HFFc6 (cell line): ENCODE measurements at places on chromosomes 12 and 14. TPM values are rescaled to one million over a fixed set of nuclear protein-coding genes. Genes with fewer than 3 reads are reported as not detected.
A peak's percentile ranks its signal among the peaks of the same experiment; 100 is the strongest.

GRCh38 chr12:33825986-33826602, 196.2 kb upstream of the ALG10 start:
- no peak overlapping the region for H3K4me3 ChIP-seq
- no peak overlapping the region for H3K27ac ChIP-seq
- H3K36me3 ChIP-seq = no peaks in the 10 kb centered on the region
- no peaks in the 10 kb centered on the region; the same call in 1 of the 2 replicates for H3K27me3 ChIP-seq

DNA sequence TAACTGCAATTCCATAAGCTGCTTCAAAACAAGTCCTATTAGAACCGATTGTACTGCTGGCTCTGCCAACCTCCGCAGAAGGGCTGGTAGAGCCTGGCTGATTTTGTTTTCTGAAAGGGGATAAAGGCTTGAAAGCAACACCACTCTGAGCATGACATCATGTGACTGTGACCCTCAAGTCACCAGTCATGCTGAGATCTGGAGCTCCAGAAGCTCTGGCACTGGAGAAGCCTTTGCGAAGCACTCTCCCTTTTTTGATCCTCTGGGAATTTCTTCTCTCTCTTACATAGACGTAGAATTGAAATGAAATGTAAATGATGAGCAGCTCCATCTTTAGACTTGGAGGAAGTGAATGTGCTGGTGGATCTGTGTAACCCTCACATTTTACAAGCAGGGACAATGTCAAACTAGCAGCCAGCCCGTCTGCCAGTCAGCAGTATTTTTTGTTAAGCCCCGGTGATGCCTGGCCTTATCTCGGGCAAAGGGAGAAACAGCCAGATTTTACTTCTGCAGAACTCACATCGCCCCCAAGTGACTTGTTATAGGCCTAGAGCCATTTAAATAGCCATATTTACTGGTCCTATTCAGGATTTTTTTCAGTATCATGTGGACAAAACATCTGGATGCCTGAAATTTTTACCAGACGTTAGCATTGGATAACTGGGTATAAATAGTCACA, 112.1 kb upstream of the NPAS3 start:
- no peak for DNase-seq
- no peaks in the 10 kb centered on the region; the same call in 1 of the 2 replicates for H3K27me3 ChIP-seq
- peak overlapping the region; percentile 10; the same call in 1 of the 2 replicates for H3K27ac ChIP-seq
- H3K4me3 ChIP-seq = peak overlapping the region; percentile 6; the same call in 1 of the 2 replicates

DNA sequence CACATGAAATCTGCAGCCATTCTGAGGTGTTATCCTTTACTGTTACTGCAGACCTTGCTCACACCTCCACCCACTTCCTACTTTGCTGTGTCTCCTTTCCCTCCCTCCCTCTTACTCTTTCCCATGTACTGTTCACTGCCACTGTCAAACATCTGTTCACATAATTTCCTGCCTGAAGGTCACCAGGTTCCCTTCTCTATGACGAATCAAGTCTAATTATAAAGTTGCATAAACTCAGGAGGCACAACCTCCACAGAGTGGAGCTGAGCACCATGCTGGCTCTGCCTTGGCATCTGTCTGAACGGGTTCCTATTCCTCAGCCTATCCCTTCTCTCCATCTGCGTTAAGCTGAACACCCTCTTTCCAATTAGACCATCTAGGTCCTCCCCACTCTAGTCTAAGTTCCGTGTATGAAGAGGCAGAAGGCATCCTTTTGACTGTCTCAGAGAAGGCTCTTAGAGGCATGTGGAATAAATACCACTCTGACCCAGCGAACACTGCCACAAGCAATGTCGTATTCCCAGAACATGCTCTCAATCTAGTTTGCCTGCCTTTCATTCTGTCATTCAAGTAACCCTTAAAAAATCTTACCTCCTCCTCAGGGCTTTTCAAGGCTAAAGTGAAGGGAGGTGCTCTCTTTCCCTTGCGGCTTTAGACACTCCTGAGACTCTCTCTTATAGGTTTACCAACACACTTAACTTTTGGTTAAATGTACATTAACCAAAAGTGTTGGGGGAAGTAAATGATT, 48.7 kb downstream of the ACADS start:
- H3K27me3 ChIP-seq = peaks cover 1% of the 10 kb centered on the region; the same call in 1 of the 2 replicates
- H3K27ac ChIP-seq = no peak overlapping the region
- H3K4me1 ChIP-seq = peaks cover 6% of the 10 kb centered on the region
- H3K36me3 ChIP-seq = peaks cover 7% of the 10 kb centered on the region; the same call in 1 of the 2 replicates
- no peak for DNase-seq

DNA sequence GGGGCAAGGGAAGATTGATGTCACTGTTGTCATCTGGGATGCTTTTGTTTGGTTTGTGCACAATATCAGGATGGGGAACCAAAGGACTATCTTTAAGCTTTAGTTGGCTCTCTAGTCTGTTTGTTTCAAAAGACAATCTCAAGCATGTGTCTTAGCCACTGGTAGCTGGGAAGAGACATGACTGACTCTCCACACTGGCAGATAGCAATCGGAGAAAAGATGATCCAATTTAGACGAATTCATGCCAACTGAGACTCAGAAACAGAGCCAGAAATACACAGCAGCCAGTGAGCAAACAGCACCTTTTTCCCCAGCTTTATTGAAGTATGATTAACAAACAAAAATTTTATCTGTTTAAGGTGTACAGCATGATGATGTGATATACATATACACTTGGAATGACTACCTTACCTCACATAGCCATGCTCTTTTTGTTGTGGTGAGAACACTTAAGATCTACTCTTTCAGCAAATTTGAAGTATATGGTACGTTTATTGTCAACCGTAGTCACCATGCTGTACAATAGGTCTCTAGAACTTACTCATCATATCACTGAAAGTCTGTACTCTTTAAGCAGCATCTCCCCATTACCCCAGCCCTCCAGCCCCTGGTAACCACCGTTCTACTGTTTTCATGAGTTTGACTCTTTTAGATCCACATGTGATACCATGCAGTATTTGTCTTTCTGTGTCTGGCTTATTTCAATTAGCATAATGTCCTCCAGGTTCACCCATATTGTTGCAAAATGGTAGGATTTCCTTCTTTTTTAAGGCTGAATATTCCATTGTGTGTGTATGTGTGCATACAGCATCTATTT, 50.6 kb downstream of the DUSP16 start:
- no peaks in the 10 kb centered on the region for H3K36me3 ChIP-seq
- H3K4me3 ChIP-seq = no peak overlapping the region
- peaks cover 3% of the 10 kb centered on the region for H3K4me1 ChIP-seq
- no peak overlapping the region for H3K27ac ChIP-seq
- H3K27me3 ChIP-seq = no peaks in the 10 kb centered on the region

DNA sequence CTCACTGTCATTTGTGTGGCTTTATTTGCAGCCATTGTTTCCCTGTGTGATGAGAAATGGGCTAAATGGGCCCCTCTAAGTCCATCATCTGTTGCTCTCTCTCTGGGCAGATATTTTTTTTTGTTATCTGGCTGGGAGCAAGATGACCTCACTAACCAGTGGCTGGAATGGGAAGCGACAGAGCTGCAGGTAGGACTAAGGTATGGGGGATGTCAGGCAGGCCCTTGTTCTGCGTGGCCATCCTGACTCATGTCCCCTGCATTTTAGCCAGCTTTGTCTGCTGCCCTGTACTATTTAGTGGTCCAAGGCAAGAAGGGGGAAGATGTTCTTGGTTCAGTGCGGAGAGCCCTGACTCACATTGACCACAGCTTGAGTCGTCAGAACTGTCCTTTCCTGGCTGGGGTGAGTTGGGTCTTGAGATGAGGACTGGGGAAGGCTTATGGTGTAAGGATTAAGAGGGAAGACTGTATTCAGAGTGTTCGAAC, 1.3 kb downstream of the MARS1 start:
- DNase-seq = peak; percentile 37
- H3K27me3 ChIP-seq = peaks cover 2% of the 10 kb centered on the region; the same call in 1 of the 2 replicates
- peak overlapping the region; percentile 85 for H3K27ac ChIP-seq
- peaks cover 33% of the 10 kb centered on the region for H3K36me3 ChIP-seq
- H3K4me3 ChIP-seq = peak overlapping the region; percentile 97
- H3K4me1 ChIP-seq = peaks cover 18% of the 10 kb centered on the region

DNA sequence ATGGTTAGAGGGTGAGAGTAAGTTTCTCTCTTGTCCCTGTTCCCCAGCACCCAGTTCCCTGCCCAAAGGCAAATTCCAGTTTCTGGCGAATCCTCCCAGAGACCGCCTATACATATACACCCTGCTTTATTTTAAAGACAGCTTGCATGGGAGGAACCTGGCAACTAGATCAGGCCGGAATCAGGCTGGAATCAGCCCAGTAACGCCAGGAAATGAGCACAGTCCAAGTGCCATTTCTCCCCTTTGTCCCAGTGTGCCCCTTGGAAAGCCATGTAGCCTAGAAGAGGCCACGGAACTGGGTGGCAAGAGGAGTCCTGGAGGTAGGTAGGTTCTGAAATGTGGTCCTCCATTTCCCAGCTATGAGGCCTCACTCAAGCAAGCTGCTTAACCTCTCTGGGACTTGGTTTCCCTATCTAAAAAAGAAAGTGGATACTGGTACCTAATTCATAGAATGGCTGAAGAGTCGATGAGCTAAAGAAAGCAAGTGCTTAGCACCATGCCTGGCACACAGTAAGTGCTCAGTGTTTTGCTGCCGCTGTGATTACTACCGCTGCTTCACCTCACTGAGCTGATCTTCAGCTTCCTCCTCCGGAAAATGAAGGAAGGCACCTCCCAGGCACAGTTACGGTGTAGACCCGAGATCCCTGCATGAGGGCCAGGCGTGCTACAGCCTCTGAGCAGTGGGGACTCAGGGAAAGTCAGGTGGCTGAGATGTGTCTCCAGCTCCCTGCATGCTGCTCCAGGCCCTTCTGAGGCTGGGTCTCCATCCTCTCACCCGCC, 36.4 kb downstream of the PITPNM2 start:
- H3K36me3 ChIP-seq = no peaks in the 10 kb centered on the region
- H3K4me3 ChIP-seq = no peak overlapping the region
- H3K27me3 ChIP-seq = peaks cover 16% of the 10 kb centered on the region; the same call in 1 of the 2 replicates
- peaks cover 45% of the 10 kb centered on the region for H3K4me1 ChIP-seq

DNA sequence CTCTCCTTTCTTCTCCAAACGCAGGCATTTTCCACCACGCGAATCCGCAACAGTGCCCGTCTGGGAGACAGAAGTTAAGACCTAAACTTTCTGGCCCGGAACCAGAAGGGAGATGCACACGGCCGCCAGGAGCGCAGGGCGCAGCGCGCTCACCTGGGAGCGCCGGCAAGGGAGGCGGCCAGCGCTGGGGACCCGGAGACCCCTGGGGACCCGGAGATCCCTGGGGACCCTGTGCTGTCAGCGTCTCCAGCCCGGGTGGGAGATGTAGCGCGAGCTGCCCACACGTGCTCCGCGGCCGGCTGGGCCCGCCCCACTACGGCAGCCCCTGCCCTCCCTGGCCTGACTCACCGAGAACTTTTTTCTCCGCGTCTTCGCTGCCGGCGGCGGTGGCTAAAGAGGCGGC, 620 bp downstream of the YBX3 start:
- peaks cover 7% of the 10 kb centered on the region for H3K27me3 ChIP-seq
- H3K27ac ChIP-seq = peak overlapping the region; percentile 100
- DNase-seq = peak; percentile 48
- H3K4me3 ChIP-seq = peak overlapping the region; percentile 98
- H3K36me3 ChIP-seq = peaks cover 5% of the 10 kb centered on the region; the same call in 1 of the 2 replicates

DNA sequence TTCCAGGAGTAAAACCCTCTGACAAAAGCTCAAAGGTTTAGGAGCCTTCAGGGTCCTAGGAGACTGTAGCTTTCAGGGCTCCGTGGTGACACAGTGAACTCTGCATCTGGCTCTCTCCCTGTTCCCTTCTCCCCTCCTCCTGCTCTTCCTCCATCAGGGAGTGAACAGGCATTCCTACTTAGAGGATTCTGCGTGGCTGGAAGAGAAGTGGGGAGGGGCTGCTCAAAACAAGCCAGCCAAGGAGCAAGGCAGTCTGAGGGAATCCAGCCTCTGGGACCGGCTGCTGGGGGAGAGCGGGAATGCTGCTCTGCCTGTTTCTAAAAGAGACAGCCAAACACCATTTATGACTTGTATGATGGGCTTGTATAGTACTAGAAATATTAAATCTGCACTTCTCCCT, 49.5 kb downstream of the RBMS2 start:
- H3K4me1 ChIP-seq = peaks cover 34% of the 10 kb centered on the region
- H3K36me3 ChIP-seq = peaks cover 24% of the 10 kb centered on the region
- DNase-seq = no peak
- H3K4me3 ChIP-seq = no peak overlapping the region

GRCh38 chr12:12624498-12624992, 12.9 kb downstream of the CREBL2 start:
- peaks cover 2% of the 10 kb centered on the region; the same call in 1 of the 2 replicates for H3K27me3 ChIP-seq
- H3K4me3 ChIP-seq = no peak overlapping the region
- peaks cover 19% of the 10 kb centered on the region for H3K4me1 ChIP-seq
- DNase-seq = no peak

DNA sequence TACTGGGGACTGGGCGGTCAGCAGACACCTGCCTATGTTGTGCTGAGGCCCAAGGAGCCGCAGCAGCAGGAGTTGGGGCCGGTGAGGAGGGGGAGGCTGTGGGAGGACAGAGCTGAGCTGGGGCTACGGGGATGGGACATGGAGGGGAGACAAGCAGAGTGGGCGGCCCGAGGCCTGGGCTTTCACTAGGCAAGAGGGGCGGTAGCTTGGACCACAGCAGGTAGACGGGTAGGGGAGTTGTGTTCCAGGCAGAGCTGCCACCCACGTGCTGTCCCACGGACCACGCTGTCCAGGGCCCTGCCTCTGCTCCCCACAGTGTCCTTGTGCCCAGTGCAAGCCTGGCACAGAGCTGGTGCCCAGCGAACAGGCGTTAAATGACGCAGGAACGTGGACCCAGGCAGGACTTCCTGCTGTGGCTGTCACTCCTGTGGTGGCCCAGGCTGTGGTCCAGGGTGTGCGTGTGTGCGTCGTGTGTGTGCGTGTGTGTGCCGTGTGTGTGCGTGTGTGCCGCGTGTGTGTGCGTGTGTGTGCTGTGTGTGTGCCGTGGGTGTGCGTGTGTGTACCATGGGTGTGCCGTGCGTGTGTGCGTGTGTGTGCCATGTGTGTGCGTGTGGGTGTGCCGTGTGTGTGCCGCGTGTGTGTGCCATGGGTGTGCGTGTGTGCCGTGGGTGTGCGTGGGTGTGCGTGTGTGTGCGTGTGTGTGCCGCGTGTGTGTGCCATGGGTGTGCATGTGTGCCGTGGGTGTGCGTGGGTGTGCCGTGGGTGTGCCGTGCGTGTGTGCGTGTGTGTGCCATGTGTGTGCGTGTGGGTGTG, 6.8 kb downstream of the CEP170B start:
- H3K4me3 ChIP-seq = no peak overlapping the region
- H3K4me1 ChIP-seq = peaks cover 22% of the 10 kb centered on the region
- H3K27me3 ChIP-seq = peaks cover 11% of the 10 kb centered on the region; the same call in 1 of the 2 replicates
- peak overlapping the region; percentile 52 for H3K27ac ChIP-seq
- H3K36me3 ChIP-seq = no peaks in the 10 kb centered on the region
- no peak for DNase-seq

GRCh38 chr14:21300892-21301291, 21.0 kb downstream of the RPGRIP1 start:
- no peaks in the 10 kb centered on the region for H3K36me3 ChIP-seq
- H3K27ac ChIP-seq = no peak overlapping the region
- H3K27me3 ChIP-seq = peaks cover 20% of the 10 kb centered on the region
- no peak for DNase-seq
- no peaks in the 10 kb centered on the region for H3K4me1 ChIP-seq
- no peak overlapping the region for H3K4me3 ChIP-seq

ANKRD33 gene
- total RNA-seq = not detected in 3 replicates

MOAP1 gene
- 14.4 to 20.8 TPM (median 18.0 TPM) in 3 replicates for total RNA-seq

APOF gene
- not detected in 3 replicates for total RNA-seq

KCNMB4 gene
- 0.23 and 1.3 TPM in 2 replicates for total RNA-seq

GARIN6 gene
- not detected in 2 replicates for total RNA-seq

PSME2 gene
- total RNA-seq = 110 to 140 TPM (median 113 TPM) in 3 replicates

SLC16A7 gene
- 40.3 to 49.3 TPM (median 42.0 TPM) in 3 replicates for total RNA-seq

MIP gene
- not detected in 3 replicates for total RNA-seq

PTPN6 gene
- total RNA-seq = 0.33 TPM in 1 of 3 replicates, not detected in the others

LYZ gene
- total RNA-seq = not detected in 3 replicates
